ENCODE measurements at places on chromosomes 7 and 10. TPM values are rescaled to one million over a fixed set of nuclear protein-coding genes. Genes with fewer than 3 reads are reported as not detected.

Gene GPR26
- total RNA-seq = 5.3 TPM

Gene EVX1
- total RNA-seq = not detected

Gene SNX10
- 37.1 TPM for total RNA-seq

Gene FBXL15
- 13.5 TPM for total RNA-seq

Gene POLR3A
- total RNA-seq = 39.1 TPM

Gene CTAGE4
- total RNA-seq = 0.41 TPM

Gene ABCB1
- total RNA-seq = 6.5 TPM

Gene CACNA2D1
- total RNA-seq = 197 TPM

Gene EIF5AL1
- total RNA-seq = under 0.01 TPM

Gene DCLRE1A
- total RNA-seq = 16.7 TPM

Gene C10orf105
- not detected for total RNA-seq

Gene C7orf57
- total RNA-seq = under 0.01 TPM

Gene TMEM184A
- not detected for total RNA-seq

All from frontal cortex (tissue), 4 donors.